ENCODE measurements at places on chromosomes 11 and 22.

- DNase-seq, result peak; percentile 77
Measured at GRCh38 chr11:12587333-12587991, 86.8 kb upstream of the TEAD1 start.

GRCh38 chr11:19199048-19199447 lies 2.7 kb downstream of the CSRP3 start:
- no peak for DNase-seq

GRCh38 chr11:130103296-130103814 lies 33.7 kb downstream of the APLP2 start:
- DNase-seq, result peak; percentile 99

- no peak for DNase-seq
Measured at GRCh38 chr11:4138497-4138896, 43.9 kb downstream of the RRM1 start.

DNA sequence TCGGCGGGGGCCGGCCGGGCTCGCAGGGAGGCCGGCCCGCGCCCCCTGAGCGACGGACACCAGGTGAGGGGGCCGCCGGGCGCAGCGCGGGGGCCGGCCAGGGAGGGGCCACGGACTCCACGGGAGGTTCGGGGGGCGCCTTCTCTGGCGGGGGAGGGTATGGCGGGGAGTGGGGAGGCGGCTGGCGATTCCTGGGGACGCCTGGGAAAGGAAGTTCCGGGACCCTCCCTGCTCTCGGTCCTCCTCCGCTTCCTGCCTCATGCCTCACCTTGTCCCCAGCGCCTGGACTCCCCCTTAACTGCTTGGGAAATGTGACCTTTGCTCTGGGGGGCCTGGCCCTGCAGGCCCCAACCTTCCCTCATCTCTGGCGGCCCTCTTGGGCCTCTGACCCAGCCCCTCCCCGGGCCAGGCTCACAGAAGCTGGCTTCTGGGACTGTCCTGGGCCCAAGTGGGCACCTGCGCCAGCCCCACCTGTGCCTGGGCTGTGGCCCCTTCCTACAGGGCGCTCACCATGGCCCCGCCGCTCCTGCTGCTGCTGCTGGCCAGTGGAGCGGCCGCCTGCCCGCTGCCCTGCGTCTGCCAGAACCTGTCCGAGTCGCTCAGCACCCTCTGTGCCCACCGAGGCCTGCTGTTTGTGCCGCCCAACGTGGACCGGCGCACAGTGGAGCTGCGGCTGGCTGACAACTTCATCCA lies 516 bp downstream of the LRFN4 start:
- peak; percentile 32 for DNase-seq

- no peak for DNase-seq
Measured at GRCh38 chr11:57392066-57392762, 1.8 kb upstream of the PRG2 start.

GRCh38 chr11:114291842-114292680 lies 4.1 kb upstream of the NNMT start:
- DNase-seq, result peak; percentile 92

DNA sequence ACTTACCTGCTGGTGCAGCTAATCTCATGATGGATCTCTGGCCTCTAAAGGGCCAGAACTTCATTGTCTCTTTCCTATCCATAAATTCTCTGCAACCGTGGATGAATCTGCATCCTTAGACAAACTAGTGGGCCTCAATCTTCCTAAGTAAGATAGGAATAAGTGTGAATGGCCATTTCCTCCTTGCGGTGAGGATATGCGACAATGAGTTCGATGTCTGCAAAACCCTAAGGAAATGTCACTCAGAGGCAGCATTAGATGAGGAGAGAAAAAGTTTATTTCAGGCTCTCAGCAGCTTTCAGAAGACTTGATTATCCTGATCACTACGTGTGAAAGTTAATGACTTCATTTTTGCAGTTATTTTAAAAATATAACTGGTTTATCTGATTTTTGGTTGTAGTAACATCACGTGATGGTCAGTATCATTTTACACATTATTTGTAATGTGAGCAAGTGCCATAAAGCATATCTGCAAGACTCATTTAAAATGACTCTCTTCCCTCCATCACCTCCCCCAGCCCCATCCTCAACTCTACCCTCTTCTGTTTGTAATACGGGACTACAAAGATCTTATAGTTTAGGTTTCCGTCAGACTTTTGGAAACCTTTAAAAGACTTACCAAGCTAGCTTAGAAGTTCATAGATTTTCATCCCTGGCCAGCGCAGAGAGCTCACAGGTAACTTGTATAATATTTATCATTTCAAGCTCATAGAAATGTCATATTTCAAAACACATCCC lies 10.2 kb downstream of the GRAP2 start:
- DNase-seq, result no peak

DNA sequence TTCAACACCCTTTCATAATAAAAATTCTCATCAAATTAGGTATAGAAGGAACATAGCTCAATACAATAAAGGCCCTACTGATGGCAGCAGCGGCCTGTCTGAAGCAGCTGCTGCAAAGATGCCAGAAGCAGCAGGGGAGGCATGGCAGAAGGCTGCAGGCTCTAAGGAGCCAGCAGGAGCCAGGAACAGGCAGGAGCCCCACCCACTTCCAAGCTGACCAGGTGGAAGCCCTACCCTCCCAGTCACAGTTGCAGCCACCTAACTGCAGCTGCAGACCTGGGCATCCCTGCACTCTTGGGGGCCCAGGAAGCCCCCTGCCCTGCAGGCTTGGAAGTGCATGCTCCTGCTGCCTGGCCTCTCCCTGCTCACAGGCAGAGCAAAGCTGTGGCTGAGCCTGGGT lies 18.2 kb upstream of the OR6A2 start:
- DNase-seq, result peak; percentile 9

GRCh38 chr22:43066134-43066533 lies 23.1 kb downstream of the TTLL1 start:
- DNase-seq, result no peak

DNA sequence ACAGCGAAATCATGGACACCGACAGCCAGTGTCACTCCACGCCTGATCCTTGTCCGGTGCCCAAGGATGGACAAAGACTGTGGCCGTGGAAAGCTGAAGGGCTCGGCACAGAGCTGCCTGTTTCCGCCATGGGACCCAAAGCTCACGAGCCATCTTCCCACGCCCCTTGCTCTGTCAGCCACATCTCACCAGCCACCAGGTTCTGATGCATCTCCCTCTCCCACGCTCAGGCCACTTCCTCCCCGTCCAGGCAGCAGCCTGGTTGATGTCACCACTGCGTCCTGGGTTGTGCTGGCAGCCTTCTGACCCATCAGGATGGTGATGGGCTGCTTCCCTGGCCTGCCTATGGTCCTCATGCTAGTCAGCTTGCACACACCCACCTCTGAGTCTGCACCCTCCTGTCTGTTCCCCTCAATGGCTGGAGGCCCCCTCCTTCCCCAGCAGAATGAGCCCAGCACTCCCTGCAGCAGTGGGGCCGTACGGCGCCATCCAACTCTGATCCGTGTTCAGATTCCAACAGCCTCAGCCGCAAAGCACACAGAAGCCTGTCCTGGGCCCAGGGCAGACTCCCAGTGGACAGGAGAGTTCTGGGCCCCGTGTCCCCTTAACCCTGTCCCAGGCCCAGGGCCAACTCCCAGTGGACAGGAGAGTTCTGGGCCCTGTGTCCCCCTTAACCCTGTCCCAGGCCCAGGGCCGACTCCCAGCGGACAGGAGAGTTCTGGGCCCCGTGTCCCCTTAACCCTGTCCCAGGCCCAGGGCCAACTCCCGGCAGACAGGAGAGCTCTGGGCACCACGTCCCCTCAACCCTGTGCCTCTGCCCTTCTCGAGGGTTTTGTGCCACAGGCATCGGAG lies 259.5 kb downstream of the BRD1 start:
- DNase-seq, result no peak

DNA sequence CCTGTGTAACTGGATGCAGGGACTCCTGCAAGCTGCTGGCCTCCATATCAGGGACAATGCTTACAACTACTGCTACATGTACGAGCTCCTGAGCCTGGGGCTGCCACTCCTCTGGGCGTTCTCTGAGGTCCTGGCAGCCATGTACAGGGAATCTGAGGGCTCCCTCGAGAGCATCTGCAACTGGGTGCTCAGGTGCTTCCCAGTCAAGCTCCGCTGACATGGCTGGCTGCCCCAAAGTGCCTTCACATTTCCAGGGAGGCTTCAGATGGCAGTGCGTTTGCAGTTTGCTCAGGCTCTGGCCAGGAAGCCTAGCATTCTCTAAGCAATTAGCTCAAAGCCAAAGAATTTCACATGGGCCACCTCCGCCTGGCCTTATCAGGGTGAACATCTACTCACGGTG lies 117.4 kb upstream of the PARVA start:
- no peak for DNase-seq

DNA sequence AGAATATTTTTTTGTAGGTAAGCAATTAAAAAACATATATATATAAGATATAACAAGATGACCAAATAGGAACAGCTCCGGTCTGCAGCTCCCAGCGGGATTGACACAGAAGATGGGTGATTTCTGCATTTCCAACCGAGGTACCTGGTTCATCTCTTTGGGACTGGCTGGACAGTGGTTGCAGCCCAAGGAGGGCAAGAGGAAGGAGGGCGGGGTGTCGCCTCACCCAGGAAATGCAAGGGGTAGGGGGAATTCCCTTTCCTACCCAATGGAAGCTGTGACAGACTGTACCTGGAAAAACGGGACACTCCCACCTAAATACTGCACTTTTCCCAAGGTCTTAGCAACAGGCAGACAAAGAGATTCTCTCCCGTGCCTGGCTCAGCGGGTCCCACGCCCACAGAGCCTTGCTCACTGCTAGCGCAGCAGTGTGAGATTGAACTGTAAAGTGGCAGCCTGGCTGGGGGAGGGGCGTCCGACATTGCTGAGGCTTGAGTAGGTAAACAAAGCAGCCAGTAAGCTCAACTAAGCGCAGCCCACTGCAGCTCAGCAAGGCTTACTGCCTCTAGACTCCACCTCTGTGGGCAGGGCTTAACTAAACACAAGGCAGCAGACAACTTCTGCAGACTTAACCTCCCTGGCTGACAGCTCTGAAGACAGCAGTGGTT lies 163.8 kb downstream of the CWF19L2 start:
- DNase-seq, result no peak

DNA sequence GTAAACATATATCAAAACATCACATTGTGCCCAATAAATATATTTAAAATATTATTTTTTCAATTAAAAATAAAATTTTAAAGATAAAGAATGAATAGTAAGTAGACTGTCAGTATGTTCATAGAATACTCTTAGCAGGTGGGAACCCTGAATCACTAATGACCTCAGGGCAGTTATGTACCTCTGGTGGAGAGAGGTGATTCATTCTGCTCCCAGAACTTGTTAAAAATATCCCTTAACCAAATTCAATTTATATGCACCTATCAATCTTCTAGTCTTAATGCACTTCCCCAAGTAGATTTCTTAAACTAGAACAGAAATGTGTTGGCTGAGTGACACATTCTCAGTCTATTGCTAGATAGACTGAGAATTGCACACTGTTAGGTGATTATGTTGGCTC lies 183.9 kb upstream of the SYN3 start:
- no peak for DNase-seq

DNA sequence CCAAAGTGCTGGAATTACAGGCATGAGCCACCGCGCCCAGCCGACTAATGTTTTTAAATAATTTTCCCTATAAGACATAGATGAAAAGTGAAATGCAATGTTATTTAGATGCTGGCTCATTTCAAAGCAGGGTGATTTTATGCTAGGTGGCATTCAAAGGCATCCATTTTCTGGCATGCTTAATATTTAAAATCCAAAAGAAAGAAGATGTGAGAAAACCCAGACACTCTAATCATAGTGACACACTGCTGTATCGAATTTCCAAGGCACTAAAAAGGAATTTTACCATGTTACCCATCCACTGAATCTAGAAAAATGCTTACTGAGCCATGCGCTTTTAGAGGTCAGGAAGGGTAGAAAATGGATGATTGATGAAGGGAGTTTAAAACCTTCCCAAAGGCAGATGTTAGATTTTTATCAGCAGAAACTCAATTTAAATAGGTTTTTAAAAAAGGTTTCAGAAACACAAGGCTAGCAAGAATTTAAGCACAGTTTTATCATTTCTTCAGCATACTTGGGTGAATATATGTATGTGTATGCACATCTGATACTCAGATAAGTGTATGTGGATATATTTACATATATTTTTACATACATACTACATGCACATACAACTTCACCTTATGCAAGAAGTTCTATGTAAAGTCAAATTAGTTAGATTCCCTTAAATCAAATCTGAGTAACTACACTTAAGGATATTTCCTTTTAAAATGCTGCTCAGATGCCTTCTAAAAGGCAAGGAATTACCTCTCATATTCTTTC lies 24.1 kb upstream of the CCDC89 start:
- no peak for DNase-seq

DNA sequence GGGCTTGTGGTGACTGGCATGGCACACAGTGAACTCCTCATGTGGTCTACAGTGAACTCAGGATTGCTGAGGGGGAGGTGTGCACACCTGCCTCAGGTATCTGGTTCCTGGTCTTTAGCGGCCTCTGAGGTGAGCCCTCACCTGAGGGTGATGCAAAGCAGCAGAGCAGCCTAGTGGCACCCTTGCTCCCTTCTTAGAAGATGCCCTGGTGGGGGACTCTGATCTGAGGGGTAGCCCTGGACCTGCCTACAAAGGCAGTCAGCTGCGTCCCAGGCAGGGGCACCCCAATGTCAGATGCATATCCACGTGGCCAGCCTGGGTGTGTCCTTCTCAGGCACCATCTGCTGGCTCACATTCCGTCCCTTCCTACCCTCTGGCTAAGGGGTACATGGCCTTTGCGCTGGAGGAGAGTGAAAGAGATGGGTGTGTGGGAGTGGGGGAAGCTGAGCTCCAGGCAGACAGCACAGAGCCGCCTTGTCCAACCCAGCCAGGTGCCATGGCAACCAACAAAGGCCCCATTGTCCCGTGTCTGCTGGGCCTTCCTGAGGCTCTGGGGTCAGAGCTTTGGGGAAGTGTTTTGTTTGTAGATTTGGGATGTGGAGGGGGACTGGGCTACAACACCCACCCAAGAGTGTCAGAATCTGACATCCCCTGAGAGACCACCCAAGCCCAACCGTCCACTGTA lies 5.8 kb downstream of the PLEKHB1 start:
- DNase-seq, result no peak

DNA sequence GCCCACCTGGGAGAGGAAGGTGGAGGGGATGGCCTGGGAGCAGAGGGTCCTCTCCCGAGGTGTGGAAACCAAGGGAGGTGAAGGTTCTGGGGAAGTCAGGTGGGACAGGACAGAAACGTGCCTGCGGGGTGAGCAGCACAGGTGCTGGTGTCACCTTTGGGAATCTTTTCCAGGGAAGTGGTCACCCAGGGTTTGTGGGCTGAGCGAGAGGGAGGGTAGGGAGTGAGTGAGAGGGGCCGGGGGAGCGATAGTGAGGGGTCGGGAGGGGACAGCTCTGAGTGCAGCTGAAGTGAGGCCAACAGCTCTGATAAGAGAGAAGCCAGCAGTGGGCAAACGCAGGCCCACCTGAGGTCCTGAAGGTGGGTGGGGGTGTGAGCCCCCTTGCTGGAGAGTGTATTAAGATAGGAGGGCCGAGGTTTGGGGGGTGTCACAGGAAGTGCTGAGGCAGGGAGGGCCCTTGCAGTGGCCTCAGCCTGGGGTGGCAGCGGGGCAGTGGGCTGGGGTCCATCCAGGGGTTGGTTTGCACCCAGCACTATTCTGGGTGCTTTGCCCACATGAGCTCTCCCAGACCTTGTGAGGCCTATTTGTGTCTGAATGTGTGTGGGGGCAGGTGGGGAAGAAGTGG lies 1.6 kb upstream of the SHANK3 start:
- no peak for DNase-seq

- DNase-seq, result no peak
Measured at GRCh38 chr11:123148965-123149364, 46.1 kb downstream of the CLMP start.
